Stimulated activated CD8-positive, alpha-beta memory T cell treated with anti-CD3 and anti-CD28 coated beads, Interleukin-15, amount 100 ng/mL, for 4 hours (primary cell): ENCODE measurements at places on chromosomes 3 and 15.

DNA sequence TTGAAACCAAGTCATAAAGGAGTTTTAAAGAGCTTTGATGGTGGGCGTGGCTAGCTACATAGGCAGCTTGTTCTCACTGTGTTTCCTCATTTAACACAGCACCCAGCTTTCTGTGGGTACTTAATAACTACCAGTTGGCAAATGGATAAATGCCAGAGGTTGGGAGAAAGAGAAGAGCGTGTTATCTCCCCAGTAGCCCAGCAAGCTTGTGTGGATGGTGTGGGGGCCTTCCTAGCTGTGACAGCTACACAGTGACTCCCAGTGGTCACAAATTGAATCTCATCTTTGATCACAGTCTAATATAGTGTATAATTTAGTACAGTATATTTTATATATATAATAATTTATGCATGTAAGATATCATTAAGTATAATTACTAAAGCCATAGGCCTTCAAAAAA, 984.1 kb downstream of the EPHA3 start:
- DNase-seq: no peak

DNA sequence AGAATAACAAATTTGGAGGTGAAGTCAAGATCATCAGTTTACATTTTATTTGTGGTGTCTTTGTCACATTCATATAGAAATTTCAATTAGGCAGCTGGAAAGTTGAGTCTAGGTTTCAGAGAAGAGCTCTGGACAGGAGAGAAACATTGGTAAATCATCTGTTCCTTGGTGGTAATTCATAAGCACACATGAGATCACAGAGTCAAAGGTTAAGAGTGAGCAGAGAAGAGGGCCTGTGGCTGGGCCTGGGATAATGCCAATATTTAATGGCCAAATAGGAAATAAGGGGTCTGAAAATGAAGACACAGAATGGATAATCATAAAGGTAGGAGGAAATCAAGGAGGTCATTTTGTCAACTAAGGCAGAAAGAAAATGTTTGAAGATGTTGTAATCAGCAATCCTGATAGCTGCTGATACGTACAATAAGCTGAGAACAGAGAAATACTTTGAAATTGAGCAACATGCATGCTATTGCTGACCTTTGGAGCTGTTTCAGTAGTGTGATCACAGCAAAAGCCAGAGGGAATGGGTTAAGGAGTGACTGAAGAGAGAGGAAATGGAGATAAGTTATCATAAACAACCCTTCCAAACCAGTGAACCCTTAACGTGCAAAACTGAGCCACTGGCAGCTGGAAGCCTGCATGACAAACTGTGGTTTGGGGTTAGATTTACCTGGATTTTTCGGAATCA, 692.8 kb downstream of the AGBL1 start:
- no peak for DNase-seq

GRCh38 chr15:36626984-36627383, 47.6 kb downstream of the CDIN1 start:
- DNase-seq: no peak

DNA sequence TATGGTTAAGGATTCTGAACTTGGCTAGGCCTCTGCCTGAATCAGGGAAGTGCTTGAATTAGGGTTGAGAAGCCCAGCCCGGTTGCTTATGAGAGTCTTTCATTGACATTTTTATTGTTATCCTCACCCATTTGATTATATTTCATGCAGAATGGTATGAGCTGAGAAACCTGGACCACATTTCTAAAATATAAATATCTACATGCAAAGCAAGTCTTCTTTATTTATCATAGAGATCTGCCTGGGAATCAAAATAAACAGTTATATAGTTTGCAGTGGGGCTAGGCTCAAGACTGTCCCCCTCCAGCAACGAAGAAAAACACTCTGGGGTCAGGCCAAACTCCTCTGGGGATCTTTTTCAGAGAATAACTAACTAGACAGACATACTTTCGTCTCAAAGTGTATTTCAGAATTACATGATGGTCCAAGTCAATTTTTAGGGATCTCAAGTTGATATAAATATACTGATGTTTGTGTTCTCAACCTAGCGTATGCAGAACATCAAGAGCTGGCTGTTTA, 675.4 kb upstream of the NR2F2 start:
- no peak for DNase-seq

GRCh38 chr3:63060412-63060811, 185.2 kb upstream of the CADPS start:
- no peak for DNase-seq

DNA sequence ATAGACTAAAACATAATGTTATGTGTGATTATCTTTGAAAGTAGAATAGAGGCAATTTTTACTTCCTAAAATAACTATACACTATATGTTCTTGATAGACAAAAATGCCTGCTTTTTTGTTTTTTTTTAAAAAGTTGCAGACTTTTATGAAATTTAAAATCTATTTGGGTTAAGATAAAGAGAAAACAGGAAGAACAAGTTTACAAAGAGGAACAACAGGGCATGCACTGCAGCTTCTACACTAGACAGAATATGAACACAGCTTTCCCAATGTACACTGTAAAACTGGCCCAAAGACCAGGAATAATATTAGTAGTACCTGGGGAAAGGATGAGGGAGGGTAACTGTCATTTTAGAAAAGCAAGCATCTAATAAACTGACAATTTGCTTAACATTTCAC, 53.7 kb downstream of the NR1I2 start:
- no peak for DNase-seq
